ENCODE measurements at places on chromosomes 6 and 20.

GRCh38 chr20:10763112-10763511, 89.3 kb upstream of the JAG1 start:
- DNase-seq: no peak

GRCh38 chr6:118876814-118877213, 17.1 kb upstream of the ASF1A start:
- DNase-seq: peak; percentile 76

DNA sequence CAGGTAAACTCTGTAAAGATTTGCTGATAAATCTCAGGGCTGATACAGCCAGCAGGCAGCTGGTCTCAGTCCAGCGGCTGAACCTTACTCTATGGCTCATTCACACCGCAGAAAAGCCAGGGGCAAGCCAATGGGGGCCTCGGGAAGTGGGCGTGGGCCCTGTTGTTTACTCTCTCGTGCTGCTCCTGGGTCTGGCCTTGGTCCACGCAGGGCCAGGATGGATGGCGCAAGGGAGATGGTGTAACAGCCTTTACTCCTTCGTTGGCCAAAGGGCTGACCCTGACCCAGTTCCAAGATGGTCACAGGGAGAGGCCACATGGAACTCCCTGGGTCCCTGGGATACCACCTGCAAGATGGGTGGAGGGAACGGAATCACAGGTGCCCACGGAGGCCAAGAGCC, 16.2 kb downstream of the KCNK17 start:
- DNase-seq: no peak

- no peak for DNase-seq
These were observed 137.5 kb downstream of the BTBD3 start for GRCh38 chr20:12055161-12055560.

DNA sequence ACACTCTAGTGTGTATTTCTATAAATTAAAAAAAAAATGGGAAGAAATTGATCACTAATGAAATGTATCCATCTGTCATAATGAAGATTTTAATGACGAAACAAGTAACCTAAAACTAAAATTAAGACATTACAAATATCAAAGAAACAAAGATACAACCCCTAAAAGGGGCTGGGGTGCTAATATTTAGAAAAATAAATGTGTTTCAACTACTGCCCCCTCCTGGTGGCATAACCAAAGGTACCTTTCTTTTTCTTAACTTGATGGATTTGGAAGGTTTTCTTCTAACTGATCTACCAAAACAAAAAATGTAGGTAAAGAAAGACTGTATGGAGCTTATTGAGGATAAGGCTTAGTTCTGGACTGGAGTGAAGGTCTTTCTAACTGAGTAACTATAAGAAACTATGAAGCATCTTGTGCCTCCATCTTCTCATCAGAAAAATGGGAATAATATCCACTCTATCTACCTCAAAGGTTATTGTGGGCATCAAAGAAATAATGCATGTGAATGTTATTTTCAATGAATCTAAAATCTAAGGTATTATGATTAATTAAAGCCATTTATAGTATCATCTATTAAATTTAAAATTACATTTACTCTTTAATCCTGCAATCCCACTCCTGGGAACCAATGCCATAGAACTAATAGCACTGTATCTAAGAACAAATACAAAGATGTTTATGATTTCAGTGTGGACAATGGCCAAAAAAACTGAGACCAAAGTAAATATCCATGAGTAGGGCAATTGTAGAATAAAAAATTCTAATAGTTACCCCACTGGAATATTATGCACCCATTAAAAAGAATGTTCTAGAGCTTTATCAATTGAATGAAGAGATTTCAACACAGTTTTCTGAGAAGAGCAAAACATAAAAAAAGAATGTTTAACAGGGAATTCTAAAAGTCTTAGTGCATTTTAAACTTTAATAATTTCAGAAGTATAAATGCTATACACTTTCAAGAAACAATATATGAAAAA, 117.2 kb downstream of the BACH2 start:
- DNase-seq: no peak

- peak; percentile 48 for DNase-seq
These were observed 8.8 kb upstream of the NDRG3 start for GRCh38 chr20:36754656-36755222.

DNA sequence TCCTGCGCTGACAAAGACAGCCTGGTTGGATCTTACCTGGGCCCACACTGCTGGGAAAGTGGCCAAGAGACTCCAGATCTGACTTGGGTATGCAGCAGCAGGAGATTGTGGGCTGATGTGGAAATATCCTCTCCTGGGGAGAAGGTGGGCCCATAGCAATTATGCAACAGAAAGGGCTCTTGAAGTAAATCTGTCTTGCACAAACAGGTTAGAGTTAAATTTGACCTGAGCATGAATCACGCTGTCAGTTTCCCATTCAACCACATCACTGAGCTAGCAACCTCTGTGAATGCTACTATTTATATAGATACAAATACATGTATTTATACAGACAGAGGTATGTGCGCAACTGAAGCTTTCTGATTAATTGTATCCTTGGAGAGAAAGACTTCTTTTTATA, 28.3 kb upstream of the PDYN start:
- DNase-seq: no peak

DNA sequence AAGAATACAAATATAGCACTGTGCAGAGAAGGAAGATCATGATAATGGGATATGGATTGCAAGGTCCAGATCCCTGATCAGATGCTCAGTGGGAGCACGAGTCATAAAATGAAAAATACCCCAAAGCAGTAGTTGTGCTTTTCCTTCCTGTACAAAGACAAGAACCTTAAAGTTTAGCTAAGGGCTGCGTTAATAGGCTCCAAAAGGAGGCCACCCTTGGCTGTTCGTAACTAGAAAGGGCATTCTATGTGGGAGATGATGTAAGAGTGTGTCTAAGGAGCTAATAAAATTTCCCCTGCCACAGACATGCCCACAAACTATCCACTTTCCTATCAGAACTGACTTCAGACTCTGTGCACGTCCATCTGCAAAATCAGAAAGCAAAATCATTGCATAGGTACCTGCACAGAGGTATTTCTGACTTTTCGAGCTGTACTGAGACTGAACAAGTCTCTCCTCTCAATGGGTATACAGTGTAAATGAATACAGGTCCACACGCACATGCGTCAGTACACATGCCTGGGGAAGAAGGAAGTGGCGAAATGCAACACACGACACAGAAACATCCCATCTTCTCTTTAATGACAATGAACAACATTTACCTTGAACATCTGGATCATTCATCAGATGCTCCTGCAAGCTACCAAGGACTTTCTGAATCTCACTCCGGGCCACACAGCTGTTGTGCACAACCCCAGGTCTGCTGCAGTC, 16.9 kb upstream of the ANKRD60 start:
- DNase-seq: no peak

DNA sequence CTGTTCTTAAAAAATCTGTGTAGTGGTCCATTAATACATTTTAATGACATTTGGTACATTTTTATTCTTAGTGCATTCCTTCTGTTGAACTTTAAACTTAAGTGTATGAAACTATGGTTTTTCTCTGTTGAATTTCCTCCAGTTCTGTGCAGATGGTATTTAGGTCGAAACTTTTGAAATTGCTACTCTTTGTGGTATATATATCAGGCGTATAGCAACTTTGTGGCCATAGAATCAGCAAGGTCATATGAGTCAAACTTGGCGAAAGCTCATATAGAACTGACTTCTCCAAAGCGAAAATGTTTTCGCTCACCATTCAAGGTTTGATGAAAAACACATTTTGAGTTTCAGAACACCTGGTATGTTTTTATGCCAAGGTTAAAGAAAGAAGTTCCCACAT, 93.7 kb downstream of the MAP3K4 start:
- DNase-seq: peak; percentile 20

GRCh38 chr6:54335871-54336270, 27.6 kb downstream of the TINAG start:
- peak; percentile 99 for DNase-seq

DNA sequence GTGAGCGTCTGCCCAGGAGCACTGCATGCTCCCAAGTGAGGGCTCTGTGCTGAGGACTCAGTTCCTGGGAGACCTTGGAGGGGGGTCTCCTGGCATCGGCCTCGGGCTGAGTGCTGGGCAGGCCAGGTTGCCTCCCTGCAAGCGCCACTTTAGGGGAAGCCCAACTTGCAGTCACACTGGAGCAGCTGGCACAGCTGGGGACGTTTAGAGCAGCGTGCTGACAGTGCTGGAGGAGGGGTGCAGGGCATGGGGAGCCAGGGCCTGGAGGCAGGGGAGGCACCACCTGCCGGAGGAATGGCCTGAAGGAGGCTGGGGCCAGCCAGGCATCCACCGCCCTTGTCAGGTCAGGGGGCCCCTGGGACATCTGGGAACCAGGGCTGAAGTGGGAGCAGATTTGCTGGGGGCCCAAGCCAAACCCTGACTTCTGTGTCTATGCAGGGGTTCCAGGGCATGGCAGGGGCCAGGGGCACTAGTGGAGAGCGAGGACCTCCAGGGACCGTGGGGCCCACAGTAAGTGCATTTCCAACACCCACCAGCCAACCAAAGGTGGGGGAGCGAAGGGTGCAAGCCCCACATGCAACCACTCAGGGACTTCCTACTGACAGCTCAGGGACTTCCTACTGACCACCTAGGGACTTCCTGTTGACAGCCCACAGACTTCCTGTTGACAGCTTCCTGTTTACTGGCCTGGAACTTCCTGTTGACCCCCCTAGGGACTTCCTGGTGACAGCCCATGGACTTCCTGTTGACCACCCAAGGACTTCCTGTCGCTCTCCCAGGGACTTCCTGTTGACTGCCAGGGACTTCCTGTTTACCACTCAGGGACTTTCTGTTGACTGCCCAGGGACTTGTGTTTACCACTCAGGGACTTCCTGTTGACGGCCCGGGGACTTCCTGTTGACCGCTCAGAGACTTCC, 33.6 kb downstream of the COL20A1 start:
- no peak for DNase-seq

- DNase-seq: peak; percentile 88
These were observed 478.8 kb downstream of the CD83 start for GRCh38 chr6:14596410-14596809.

GRCh38 chr6:125528621-125529041, 220.8 kb upstream of the HEY2 start:
- DNase-seq: no peak

- no peak for DNase-seq
These were observed 28.9 kb downstream of the ESF1 start for GRCh38 chr20:13755809-13756208.

GRCh38 chr6:128208078-128208477, 307.2 kb upstream of the THEMIS start:
- DNase-seq: peak; percentile 76

DNA sequence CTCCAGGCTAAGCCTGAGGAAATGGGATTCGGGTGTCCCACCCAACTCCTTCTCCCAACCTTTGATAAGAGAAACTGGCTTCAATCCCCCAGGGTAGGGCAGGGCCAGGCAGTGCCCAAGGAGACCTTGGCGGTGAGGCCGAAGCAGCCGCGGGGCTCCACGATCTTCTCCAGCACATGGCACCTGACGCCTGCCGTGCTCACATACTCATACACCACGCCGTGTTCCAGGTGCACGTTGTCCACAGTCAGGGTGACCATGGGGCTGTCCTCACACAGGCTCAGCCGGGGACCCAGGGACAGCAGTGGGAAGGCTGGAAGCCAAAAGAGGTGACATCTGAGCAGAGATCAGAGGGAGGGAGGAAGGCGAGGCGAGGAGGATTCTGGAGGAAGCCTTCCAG, 176.5 kb downstream of the PREX1 start:
- no peak for DNase-seq

GRCh38 chr6:86963352-86963751, 26.0 kb downstream of the HTR1E start:
- DNase-seq: peak; percentile 3

GRCh38 chr6:125584468-125584939, 164.9 kb upstream of the HEY2 start:
- DNase-seq: peak; percentile 14

GRCh38 chr6:93266116-93266817, 153.1 kb downstream of the EPHA7 start:
- no peak for DNase-seq

- DNase-seq: no peak
These were observed 7.5 kb downstream of the SMPD2 start for GRCh38 chr6:109447878-109448555.

DNA sequence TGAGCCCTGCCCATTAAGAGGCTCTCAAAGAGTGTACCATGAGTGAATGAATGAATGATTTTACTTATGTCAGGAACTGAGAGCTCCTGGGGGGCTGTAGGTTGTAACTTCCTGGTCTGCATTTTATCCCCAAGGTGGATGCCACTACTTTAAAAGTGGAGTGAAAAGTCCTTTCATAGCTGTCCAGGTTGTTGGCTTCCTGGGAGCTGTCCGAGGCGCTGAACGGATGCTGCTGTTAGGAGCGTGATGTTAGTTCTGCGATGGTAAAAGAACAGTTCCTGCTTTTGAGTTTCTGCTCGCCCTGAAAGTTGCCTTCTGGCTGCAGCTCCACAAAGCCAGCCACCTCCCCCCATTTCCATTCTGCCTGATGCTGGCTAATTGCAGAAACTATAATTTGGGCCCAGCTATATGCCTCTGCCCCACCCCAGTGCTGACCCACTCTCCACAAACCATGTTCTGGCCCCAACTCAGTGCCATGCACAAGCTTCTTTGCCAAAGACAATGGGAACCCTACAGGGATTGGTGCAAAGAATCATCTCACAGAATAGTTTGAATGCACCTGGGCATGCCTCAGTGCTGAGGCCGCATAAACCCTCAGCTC, 330.9 kb upstream of the CDH4 start:
- DNase-seq: peak; percentile 25

DNA sequence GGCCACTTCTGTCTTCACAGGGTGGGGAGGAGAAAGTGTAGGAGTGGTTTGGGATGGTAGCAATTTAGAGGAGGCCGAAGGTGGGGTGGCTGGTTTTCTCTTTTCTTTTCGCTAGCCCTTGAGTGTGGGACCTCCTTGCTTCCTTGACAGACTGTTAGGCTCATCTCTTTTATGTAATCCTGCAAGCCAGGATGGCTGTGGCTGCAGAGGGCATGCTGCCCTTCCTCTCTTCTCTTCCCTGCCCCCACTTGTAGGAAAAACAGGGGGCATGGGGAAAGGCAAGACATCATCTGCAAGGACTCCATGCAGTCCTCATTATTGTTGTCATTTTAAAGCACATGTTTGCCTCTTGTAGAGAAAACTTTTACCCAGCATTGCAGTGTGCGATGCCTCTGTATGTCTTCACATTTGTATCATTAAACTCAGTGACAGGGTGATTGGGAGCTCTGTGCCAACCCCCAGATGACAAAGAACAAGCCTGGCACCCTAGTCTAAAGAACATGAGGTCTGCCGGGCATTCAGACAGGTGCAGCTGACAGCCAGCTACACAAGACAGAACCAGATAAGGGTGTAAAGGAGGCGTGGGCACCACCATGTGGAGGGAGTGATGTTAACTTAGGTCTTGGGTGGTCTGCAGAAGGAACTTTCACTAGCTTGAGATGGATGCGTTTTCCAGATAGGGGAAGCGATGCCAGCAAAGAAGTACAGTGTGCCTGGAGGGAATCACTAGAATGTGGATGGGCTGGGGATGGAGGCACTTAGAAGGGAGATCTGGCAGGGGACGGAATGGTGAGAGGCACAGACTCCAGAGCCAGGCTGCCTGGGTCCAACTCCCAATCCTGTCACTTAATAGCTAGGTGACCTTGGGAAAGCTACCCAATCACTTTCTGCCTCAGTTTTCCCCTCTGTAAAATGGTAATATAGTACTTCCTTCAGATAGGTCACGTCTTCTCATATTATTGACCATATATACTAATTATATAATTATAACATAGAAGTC, 207.6 kb downstream of the TBC1D7 start:
- DNase-seq: no peak

- no peak for DNase-seq
These were observed 77.2 kb upstream of the SMIM28 start for GRCh38 chr6:138300469-138300868.

- no peak for DNase-seq
These were observed 12.1 kb downstream of the TJAP1 start for GRCh38 chr6:43489277-43490072.

- no peak for DNase-seq
These were observed 1.9 kb downstream of the POU3F2 start for GRCh38 chr6:98836025-98836961.

Measured in astrocyte (in vitro differentiated cells and primary cell).